ENCODE measurements at places on chromosomes 12 and 14.
A peak's percentile ranks its signal among the peaks of the same experiment; 100 is the strongest.

DNA sequence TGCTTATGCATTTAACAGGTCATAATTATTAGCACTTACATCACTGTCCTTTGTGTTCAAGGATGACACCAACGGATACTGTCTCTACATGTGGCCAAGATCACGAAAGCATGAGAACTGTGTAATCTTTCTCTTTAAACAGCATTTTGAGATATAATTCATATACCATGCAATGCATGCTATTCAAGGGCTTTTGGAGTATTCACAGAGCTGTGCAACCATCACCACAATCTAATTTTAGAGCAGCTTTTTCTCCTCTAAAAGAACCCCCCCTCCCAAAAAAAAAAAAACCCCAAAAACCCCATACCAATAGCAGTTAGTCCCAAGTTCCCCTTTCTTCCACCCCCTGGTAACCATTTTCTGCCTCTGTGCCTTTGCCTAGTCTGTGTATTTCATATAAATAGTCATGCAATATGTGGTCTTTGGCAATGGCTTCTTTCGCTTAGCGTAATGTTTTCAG is 60.6 kb downstream of the SPRING1 start:
- peak; percentile 77 for DNase-seq

GRCh38 chr12:64682572-64683277 is 72.4 kb downstream of the RASSF3 start:
- no peak for DNase-seq

DNA sequence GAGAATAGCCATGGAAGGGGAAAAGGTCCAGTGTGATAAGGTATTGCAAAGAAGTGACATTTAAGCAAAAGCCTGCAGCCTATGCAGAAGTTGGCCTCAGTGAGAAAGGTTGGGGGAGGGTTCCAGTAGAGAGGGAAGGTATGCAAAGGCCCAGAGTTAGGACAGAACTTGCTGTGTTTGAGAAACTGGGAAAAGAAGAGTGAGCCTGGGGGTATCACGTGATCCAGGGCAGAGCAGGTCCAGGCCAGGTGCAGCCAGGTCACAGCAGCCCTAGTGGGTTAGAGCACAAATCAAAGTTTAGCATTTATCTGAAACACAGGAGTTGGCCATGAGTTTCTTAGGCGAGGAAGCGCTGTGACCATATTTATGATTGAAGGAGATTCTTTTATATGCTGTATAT is 1.6 kb downstream of the SERPINA5 start:
- no peak for DNase-seq

- no peak for DNase-seq
These were observed 13.1 kb upstream of the ITGA5 start for GRCh38 chr12:54431911-54432814.

DNA sequence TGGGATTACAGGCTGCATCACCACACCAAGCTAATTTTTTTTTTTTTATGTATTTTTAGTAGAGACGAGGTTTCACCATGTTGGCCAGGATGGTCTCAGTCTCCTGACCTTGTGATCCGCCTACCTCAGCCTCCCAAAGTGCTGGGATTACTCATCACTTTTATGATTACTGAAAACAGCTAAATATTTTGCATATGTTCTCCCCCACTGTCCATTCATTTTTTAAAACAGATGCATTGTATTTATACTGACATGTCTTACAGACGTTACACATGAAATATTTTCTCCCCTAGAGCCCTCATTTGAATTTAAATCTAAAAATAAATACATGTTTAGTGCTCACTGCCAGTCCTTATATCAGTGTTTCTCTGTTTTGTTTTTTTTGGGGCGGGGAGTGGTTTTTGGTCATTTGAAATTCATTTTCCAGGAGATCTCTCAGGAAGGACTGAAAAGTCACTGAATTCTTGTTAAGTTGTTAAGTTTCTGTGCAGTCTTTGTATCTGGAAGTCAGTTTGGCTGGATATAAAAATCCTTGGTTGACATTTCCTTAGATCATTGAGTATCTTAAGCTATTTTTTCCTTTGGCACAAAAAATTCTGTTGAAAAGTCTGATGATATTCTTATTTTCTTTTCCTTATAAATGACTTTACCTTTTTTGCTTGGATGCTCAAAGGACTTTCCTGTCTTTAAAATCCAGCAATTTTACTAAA is 9.4 kb downstream of the FBXO21 start:
- DNase-seq: no peak

DNA sequence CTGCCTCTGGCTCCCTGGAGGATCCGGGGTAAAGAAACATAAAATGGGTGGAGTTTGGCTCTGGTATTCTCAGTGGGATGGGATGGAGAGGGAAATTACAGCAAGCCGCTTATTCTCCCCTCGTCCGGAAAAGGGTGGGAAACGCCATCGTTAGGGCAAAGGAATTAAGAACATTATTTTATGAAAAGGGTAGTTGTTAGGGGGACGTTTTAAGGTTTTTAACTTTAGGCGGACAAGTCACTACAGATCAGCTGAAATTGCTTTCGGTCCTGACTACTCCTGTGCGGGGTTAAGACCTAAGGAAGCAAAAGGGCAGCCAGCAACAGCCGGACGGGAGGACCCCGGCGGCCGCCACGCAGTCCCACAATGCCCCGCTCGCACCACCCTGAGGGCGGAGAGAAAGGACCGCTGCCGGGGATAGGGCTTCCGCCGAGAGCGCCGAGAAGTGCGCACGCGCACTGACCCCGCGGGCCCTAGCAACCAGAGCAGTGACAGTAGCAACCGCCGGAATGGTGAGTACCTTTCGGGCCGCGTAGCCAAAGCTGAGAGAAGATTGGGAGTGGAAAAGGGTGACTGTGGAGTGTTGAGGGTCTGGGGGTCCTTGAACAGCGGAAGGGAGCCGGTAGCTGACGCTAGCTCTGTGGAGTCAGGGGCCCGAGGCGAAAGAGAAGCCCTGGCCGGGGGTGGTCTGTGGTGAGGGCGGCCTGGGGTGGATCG is at the start of gene DNAL1:
TSS of gene DNAL1 (plus strand) at position 456 of the 717 bp plus-strand sequence. CDS start at position 510, 54 bp downstream.
- peak; percentile 93 for DNase-seq

DNA sequence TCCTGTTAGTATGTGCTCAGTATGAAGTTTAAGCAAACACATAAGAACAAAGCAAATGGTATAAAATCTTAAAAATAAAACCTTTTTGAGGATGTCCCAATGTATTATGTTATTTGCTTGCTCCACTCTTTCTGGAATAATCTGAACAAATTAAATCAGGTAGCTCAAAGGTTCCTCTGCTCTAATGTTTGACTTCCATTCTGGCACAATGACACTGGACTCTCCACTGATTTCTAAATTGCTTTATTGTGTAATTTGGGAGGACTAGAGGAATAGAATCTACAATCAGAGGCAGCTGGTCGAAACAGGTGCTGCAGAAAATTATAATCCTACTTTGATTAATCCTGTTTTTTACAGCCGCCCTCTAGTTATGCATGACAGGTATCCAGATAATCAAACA is 523.7 kb upstream of the FOXG1 start:
- no peak for DNase-seq
